ENCODE measurements at places on chromosomes 4 and X.

DNA sequence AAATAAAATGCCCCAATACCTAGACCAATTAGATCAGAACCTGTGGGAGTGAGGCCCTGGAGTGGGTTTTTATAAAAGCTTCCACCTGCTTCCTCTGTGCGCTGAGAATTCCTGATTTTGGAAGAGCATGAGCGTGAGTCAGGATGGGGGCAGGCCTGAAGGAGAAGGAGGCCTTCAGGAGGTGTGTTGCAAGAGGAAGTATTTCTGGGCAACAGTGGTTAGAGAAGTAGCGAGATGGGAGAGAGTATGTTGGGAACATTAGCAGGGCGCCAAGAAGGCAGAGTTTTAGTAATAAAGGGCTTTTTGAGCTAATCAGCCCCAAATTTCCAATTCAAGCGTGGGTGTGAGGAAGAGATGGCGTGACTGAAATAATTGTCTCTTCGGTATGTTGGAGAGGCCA is 349.8 kb downstream of the UNC5C start:
- DNase-seq, result no peak

DNA sequence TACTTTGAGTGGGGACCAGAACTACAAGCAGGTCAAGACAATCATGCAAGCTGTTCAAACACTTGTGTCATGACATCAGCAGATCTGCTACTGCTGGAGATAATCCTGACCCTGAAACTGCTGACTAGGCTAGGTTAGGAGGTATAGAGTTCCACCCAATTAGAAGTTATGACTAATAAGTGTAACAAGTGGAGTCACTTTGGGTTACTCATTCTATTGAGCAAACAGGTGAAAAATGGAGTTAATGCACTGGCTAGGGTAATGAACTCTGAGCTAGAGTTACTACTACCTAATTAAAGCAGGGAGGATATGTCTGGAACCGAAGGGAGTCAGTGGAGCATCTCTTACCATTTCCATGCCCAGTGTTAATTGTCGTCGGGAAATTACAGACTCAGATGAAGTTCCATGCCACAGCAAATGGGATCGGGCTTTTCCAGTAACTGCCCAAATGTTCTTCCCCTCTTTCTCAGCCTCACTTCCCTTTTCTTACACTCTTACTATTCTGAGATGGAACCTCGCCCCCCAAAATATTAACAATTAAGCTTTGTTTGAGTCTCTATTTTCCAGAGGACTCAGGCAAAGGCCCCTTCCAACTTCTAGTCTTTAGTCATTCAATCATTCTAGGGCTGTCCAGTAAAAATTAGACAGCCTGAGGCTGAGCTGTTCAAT is 19.8 kb upstream of the MANBA start:
- no peak for DNase-seq

GRCh38 chrX:47499293-47499692 is 16.3 kb upstream of the ZNF41 start:
- no peak for DNase-seq

GRCh38 chr4:57490520-57491255 is 380.5 kb upstream of the IGFBP7 start:
- DNase-seq, result no peak

- DNase-seq, result no peak
Observed at GRCh38 chr4:83261307-83261706, 23.3 kb downstream of the COQ2 start.

DNA sequence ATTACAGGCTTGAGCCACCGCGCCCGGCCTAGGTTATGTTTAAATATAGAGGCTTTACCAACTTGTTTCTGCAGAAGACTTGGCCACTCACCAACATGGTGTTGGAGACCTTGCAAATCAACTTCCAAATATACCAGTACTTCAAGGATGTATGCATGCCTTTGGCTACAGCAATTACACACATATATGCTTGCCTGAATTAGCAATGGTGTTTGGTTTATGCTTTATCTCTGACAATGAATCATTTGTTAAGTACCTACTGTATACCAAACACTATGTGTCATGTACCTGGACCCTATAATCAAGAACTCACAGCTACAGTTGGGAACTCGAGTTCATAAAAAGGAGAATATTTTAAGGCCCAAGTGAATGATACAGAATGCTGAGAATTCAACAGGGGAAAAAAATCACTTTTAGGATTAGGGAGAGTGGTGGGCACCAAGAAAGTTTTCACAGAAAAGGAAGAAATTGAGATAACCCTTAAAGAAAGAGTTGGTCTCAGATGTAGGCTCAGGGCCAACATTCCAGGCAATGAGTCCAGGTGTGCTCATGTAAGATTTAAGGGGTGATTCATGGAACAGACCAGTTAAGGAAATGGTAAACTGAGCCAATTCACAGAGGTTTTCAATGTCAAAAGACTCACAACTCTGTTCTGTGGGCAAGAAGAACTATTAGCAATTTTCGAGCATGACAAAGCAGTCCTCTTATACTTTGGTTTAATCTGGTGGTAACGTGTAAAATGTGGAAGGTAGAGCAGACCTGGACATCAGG is 98.9 kb downstream of the BCOR start:
- DNase-seq, result no peak

DNA sequence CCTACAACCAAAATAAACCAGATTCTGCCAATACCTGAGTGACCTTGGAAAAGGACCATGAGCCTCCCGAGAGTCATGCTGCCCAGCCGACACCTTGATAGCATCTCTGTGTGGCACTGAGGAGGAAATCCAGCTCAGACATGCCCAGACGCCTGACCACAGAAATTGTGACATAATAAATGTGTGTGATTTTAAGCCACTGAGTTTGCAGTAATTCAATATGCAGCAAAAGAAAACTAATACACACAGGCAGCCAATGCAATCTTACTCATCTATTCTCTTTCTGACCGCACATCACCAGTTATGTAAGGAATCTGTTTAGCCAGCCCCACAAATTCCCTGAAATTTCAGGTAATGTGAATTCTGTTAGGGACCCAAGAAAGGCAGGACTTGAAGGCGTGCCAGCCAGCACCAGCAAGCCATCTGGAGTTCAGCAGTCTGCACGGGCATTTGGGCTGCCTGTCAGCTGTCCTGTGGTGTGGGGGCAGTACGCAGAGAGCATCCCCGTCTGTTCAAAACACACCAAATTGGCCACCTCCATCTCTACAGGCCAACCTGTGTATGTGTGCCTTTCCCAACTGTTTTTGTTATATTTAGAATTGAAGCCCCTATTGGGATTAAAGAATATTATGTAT is 176.4 kb downstream of the NLGN4X start:
- peak; percentile 0 for DNase-seq

- no peak for DNase-seq
Observed at GRCh38 chr4:60589425-60589824, 610.7 kb upstream of the ADGRL3 start.

DNA sequence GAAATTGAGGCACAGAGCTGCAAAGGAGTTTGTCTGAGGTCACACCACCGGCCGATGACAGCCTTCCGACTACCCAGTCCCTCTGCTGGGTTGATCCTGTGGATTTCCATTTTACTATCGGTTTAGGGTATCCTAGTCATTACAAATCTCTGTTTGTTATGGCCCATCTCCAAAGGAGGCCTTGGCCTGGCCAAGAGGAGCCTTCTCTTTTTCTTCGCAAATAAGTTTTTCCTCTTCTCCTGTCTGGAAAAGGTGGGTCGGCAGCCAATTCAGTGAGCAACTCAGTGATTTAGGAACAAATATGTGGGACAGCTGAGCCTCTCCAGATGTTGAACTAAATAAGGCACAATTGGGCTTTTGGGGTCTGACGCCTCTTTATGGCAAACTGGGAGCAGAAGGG is 169.2 kb upstream of the RBPJ start:
- DNase-seq, result no peak

- DNase-seq, result no peak
Observed at GRCh38 chrX:53813670-53814440, 127.3 kb upstream of the HUWE1 start.

DNA sequence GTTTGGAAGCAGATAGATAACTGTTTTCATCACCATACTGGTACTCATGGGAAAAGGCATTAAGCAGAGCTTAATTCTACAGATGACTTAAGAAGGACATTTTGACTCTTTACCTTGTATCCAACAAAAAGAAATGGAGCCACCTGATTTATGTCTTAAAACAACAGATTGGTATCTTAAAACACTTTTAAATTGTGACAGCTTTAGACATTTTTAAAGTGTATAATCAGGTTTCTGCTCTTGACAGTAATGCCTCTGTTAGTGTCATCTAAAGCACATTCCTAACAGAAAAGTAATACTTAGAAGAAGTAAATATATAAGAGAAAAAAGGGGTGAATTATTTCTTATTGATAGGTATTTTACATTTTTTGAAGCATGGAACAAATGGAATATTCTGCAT is 55.9 kb downstream of the SPATA4 start:
- DNase-seq, result no peak

- DNase-seq, result no peak
Observed at GRCh38 chr4:169234137-169234855, 36.5 kb downstream of the SH3RF1 start.

- DNase-seq, result no peak
Observed at GRCh38 chr4:150619042-150619441, 37.1 kb downstream of the MAB21L2 start.

- DNase-seq, result no peak
Observed at GRCh38 chrX:20412871-20413486, 146.3 kb upstream of the RPS6KA3 start.

DNA sequence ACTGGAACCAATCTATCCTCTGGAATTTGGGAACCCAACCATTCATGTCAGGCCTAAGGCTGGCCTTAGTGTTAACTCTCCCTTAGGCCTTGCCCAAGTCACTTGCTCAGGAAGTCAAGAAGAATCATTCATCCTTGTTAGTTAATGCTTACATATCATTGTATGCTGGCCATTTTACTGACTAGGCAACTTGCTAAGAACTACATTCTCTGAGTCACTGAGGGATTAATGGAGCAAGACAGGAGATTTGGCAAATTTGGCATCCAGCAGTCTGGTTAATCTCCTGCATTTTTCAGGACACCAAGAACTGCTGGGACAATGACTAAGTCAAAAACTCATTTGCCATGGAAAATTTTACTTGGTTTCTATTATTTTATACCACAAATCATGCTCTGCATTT is 115.8 kb upstream of the DDIT4L start:
- no peak for DNase-seq

DNA sequence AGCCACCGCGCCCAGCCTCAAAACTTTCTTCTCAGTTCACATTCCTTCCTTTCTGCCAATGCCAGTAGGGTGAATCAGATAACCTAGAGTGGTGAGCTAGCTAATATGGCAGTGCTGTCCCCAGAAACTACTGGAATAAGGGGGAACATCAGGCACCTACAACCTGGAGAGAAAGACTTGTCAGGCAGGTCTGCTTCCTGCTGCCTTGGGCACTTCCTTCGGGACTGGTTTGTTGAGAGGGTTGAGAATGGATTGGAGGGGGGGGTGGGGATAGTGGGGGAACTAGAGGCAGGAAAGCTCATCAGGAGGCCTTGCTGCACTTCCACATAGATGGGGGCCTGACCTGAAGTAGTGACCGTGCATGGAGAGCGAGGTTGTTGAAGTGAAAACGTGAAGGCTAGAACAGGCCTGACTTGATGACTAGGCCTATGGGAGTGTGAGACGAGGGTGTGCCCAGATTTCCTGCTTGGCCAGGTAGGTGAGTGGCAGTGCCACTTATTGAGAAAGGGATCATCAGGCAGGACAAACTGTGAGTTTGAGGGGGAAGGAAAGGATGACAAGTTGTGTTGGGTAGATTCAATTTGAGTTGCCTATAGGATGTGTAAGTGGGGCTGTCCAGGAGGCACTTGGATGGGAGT is 33.4 kb downstream of the SLC25A5 start:
- no peak for DNase-seq

DNA sequence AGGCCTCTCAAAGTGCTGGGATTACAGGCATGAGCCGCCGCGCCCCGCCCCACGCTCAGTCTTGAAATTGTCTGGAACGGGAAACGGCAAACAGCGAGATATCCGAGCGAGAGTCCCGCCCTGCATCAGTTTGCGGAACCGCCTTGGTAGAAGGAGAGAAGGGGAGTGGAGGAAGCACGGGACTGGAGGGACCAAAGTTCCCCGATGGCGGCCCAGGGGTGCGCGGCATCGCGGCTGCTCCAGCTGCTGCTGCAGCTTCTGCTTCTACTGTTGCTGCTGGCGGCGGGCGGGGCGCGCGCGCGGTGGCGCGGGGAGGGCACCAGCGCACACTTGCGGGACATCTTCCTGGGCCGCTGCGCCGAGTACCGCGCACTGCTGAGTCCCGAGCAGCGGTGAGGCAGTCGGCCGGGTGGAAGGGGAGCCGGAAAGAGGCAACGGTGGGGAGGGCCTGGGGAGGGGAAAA is at the start of gene BST1:
Gene BST1 (plus strand): TSS at position 125 of the 463 bp plus-strand sequence. CDS start 80 bp downstream, at position 205.
- DNase-seq, result peak; percentile 34

DNA sequence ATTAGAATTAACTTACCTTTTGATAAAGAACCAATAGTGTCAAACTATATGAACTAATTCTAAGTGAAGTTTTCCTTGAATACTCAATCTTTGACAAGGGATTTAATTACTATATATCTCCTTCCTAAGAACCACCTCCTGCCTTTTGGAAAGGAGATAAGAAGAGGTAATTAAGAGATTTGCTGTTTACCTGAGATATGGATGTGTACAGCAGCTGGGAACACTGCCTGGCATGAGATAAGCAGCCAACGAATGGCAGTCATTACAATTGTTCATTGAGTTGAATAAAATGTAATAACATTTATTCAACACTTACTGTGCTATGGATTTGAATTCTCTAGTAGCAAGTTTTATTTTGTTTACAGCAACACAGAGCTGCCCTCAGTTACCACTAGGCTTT is 407.1 kb downstream of the SPOCK3 start:
- DNase-seq, result no peak

- DNase-seq, result no peak
Observed at GRCh38 chr4:142697320-142697719, 148.8 kb downstream of the INPP4B start.

DNA sequence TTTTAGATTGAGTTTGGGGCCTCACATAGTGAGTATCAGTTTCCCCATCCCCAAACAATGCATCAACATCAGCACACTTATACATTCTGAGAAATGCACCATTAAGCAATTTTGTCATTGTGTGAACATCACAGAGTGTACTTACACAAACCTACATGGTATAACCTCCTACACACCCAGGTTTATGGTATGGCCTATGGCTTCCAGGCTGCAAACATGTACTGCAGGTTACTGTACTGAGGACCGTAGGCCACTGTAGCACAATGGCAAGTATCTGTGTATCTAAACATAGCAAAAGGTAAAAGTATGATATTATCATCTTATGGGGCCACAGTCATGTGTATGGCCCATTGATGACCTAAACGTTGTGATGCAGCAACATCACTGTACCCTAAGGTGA is 7.7 kb downstream of the IRF2 start:
- no peak for DNase-seq
